ENCODE measurements at places on chromosomes 12 and 14. TPM values are rescaled to one million over a fixed set of nuclear protein-coding genes. Genes with fewer than 3 reads are reported as not detected.

The PRB3 gene
- not detected for total RNA-seq

The MGAT2 gene
- total RNA-seq: 69.2 TPM

The SRGAP1 gene
- 0.20 TPM for total RNA-seq

The TUNAR gene
- not detected for total RNA-seq

The CCNB1IP1 gene
- 28.5 TPM for total RNA-seq

The RD3L gene
- total RNA-seq: not detected

The AMDHD1 gene
- 0.86 TPM for total RNA-seq

Data from T-helper 2 cell treated with Interferon-gamma antibody and Interleukin-4, amounts not matched to agents 100 ng/mL and 5 ng/mL, for 36 hours (primary cell).